ENCODE measurements at places on chromosomes 5 and 9. TPM values are rescaled to one million over a fixed set of nuclear protein-coding genes. Genes with fewer than 3 reads are reported as not detected.

DNA sequence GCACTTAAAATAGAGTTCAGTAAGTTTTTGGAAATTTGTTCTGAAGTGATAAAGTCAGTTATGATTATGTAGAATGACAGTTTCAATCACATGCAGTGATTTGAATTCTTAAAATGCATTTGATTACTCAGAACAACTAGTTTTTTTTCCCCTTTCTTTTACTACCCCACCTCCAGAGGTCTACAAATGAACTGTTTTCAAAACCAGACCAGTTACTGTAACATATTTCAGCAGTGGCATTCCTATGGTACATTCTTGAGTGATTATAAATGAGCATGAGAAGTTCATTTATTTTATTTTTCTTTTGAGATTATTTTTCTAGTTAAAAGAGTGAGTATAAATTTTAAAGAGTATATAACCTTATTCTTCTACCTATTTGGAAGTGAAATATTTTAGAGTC, 71.6 kb downstream of the NNT start:
- DNase-seq: no peak

- no peak for DNase-seq
Observed at GRCh38 chr9:133813749-133814585, 75.8 kb upstream of the SARDH start.

DNA sequence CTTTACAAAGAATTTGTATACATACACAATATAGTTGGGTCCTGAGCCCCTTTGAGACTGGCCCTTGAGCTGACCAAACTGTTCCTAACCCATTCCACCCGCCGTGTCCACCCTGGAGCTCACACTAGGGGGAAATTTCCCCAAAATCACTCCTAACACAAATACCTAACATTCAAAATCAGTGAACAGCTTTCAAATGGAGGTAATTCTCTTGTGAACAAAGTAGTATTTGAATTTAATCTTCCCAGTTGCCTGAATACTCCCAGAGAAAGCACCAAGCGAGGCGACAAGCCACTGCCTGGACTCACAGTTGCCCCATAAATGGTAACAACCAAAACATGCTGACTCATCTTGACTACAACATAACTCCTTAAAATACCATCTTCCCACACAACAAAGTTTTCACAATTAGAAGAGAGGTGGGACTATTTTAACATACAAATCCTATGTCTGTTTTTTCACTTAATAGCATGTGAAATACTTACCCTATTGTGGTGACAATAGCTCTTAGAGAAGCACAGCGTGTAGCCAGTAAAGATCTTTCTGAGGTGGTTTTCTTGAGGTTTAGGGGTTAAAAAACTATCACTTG, 31.7 kb upstream of the SCAMP1 start:
- no peak for DNase-seq

Gene IFNA21
- not detected for total RNA-seq
